Amygdala (tissue), 56 donors: ENCODE measurements at places on chromosomes 2 and 18.

- no peak for DNase-seq
These were observed 92.1 kb downstream of the ASB1 start for GRCh38 chr2:238518821-238519186.

- DNase-seq: no peak
These were observed 77.2 kb upstream of the SLC38A11 start for GRCh38 chr2:165032559-165032958.

- no peak for DNase-seq
These were observed 16.5 kb upstream of the ACSL3 start for GRCh38 chr2:222844323-222844722.

GRCh38 chr2:29579495-29580169 lies 341.8 kb downstream of the ALK start:
- DNase-seq: no peak

DNA sequence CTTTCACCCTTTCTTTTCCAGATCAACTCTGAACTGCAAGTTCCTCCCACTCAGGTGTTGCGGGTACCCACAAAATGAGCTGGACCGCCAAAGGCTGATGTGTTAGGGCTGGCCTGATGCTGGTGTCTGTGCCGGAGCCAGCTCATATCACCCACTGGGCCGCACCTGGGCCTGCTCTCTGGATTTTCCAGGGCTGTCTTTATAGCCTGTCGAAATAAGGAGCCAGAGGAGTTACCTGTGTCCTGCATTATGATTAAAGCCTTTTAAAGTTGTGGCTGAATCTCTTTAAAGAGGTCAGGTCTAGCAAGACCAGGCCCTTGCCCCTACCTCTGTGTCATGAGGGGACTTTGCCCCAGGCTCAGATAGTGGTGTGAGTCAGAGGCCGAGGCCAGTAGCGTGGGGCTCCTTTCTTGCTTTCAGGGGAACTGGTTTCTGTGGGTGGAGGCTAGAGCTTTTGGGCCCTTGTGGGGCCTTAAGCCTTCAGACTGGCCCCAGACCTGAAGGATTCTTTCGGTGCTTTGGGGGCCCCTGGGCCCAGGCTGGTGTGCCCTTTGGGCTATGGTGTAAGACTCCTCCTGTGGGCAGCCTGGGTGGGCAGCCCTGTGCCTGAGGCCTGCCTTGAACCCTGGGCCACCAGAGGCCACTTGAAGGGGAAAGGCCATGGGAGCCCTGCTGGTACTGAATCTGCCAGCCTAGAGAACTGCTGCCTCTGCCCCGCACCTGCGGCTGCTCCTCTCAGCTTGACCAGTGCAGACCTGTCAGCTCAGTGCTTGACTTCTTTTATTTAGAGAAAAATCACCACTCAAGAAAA lies 21.3 kb downstream of the OTOF start:
- DNase-seq: no peak

DNA sequence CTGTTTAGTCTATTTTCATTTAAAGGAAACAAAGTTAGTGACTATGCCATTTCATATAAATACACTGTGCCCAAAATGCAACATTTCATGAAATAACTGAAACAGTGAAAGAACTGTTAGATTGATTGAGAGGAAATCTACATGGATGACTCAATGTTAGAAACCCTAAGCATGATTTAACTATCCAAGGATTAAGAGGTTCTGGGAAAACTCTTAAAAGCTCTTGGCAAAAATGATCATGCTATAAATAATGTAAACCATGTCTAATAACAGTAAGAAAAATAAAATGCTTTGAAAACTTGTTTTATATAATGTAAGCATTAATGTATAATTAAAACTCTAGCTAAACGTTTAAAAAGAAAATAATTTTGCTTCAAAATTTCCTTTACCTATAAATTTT lies 23.5 kb downstream of the MMADHC start:
- no peak for DNase-seq

DNA sequence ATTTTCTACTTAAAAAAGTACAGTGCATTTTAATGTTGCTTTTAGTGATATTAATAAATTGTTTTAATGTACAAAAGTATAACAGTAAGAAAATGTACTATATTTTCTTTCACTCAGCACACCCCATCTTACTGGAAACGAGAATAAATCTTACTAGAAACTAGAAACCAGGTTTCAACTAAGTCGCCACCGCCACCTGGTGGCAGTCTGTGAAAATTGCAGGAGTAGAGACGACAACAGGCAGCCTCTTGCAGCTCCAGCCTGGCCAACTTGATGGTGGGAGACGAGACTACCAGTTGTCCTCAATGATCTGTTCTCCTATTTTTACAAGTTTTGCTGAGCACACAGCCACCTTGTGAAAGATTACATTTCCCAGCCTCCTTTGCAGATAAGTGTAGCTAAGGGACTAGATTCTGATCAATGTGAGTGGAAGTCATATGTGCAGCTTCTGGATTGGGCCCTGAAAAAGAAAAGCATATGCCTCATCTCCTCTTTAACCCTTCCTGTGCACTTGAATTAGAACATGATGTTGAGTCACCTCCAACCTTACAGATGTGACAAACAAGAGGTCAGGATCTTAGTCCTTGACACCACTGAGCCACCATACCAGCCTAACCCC lies 8.7 kb downstream of the OTOF start:
- DNase-seq: no peak

DNA sequence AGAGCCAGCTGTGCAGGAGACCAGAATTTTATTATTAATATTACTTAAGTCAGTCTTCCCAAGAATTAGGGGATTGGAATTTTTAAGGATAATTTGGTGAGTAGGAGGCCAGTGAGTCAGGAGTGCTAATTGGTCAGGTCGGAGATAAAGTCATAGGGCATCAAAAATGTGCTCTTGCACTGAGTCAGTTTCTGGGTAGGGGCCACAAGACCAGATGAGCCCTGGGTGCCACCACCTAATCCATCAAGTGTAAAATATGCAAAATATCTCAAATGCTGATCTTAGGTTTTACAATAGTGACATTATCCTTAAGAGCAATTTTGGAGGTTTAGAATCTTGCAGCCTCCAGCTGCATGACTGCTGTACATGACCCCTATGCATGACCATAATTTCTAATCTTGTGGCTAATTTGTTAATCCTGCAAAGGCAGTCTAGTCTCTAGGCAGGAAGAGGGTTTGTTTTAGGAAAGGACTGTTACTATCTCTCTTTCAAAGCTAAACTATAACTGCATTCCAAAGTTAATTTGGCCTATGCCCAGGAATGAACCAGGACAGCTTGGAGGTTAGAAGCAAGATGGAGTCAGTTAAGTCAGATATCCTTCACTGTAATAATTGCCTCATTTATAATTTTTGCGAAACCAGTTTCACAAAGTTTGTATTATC lies 215.9 kb downstream of the RNF152 start:
- no peak for DNase-seq

- DNase-seq: no peak
These were observed 12.6 kb downstream of the FTCDNL1 start for GRCh38 chr2:199838399-199838798.

DNA sequence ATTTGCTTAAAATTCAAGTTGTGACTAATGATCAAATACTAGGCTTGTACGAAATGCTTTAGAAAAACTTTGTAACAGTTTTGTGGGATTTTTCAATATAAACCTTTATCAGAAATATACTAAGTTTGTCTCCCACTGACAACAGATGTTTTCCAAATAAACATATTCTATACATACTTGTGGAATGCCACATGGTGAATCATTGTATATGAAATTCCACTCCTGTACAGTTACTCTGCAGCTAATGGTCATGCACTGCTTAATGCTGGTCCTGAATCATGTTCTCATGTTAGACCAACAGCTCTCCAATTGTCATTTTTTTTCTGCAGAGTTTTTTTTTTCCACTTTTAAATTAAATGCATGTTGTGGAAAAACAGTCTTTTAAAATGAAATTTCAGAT lies 90.1 kb downstream of the DPP4 start:
- no peak for DNase-seq

DNA sequence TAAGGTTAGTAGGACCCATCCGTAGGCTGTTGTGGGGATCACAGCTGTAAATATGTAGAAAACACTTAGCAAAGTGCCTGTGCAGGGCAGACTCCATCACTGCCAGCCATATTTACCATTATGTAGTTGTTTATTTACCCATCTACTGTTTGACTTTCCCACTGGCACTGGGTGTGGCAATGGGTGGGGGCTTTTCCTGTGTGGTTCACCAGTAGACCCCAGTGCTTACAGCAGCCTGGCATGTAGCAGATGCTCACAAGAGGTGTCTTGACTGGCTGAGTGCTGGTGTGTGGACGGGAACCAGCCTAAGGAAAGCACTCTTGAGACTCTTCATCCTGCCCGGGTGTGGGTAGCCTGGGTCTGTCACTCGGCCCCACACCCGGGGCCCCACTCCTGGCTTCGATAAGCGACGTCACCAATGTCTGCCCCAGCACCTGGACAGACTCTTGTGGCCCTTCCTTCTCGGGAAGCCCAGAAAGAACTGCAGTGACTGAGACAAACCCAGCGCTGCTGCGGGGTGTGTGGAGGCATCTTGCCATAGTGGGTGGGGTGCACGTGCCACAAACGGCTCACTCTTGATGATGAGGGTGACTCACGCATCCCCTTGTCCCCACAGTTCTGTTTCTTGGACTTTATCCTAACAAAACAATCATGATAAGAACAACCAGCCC lies 78.3 kb downstream of the HDAC4 start:
- no peak for DNase-seq

DNA sequence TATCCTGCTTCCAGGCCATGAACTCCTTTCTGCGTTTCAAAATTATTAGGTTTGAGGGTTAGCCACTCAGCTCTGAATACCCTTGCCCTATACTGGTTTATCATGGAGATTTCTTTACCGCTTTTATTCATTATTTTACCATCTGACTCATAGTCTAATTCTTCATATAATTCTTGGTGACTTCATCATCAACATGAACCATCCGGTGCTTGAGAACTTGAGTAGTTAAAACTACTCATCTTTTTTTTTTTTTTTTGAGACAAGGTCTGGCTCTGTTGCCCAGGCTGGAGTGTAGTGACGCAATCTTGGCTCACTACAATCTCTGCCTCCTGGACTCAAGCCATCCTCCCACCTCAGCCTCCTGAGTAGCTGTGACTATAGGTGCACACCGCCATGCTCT lies 94.2 kb upstream of the LHCGR start:
- no peak for DNase-seq

- no peak for DNase-seq
These were observed 16.0 kb upstream of the IGFBP5 start for GRCh38 chr2:216711348-216711747.

GRCh38 chr2:237116431-237116830 lies 30.7 kb downstream of the COPS8 start:
- no peak for DNase-seq

DNA sequence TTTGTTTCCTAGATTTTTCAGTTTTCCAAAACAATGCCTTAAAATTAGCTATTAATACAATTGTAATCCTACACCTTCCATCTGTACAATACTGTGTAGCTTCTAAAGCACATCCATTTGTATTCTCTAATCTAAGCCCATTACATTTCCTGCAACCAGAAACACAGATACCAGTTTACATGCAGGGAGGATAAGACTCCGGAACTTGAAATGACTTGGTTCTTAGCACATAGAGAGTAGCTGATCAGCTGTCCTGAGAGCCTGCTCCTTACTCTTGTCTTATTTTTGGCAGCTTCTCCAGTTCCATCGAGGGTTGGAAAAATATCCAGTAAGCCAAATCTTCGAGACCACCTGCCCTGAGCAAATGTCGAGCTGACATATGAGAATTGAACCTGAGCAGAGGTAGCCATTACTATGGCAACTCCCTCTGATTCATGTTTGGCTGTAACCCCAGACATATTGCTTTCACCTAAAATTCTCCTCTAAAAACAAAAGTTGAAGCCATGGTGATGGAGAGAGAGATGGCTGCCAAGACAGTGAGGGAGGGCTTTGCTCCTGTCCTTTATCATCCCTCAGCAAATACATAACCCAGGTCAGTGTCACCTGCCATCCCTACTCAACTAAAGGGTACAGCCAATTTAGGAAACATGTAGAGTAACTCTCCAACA lies 542.8 kb downstream of the IRS1 start:
- DNase-seq: no peak

GRCh38 chr18:2508155-2508554 lies 63.1 kb downstream of the METTL4 start:
- DNase-seq: no peak

GRCh38 chr2:182904844-182905243 lies 38.4 kb upstream of the FRZB start:
- no peak for DNase-seq

GRCh38 chr2:78734221-78734620 lies 291.3 kb upstream of the REG3G start:
- DNase-seq: no peak

DNA sequence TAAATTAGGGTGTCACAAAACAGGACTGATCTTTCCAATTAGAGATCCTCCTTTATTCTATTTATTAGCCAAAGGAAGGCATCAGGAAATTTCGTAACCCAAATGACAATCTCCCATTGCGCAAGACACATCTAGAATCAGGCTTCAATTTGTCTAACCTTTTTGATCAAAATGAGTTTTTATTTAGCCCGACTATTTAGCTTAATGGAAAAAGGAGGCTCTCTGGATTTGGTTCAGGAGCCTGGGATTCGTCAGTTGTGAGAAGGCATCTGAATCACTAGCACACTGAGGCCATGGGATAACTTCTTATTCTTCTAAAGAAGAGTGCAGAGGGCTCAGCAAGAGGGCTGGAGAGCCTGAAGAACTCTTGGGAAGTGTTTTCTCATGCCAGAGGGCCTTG lies 332.1 kb upstream of the ETAA1 start:
- DNase-seq: no peak

- no peak for DNase-seq
These were observed 297.9 kb downstream of the NDUFA10 start for GRCh38 chr2:239727182-239727775.

GRCh38 chr2:232085826-232086425 lies 124.4 kb downstream of the DIS3L2 start:
- DNase-seq: no peak

- DNase-seq: no peak
These were observed 26.1 kb downstream of the PID1 start for GRCh38 chr2:229244975-229245374.

- no peak for DNase-seq
These were observed 6.5 kb upstream of the KCNG2 start for GRCh38 chr18:79790996-79791972.

GRCh38 chr2:183250472-183250871 lies 126.2 kb downstream of the NUP35 start:
- no peak for DNase-seq

DNA sequence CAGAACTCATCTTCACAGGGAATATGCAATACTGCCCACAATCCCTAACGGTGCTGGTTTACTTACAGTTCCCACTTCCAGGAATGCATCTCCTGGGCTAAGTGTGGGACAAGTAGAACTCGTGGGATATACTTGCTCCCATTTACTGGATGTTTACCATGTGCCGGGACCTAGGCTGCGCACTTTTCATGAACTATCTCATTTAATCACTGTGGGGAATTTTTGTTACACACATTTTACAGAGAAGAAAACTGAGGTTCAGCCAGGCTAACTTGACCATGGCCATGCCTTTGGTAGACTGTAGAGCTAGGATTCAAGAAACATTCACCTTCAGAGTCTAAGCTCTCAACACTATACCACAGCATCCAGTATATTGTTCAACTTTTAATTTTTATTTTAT lies 24.4 kb upstream of the MBOAT2 start:
- no peak for DNase-seq
